Pancreas (tissue), 10 donors: ENCODE measurements at places on chromosomes 7 and 10. TPM values are rescaled to one million over a fixed set of nuclear protein-coding genes. Genes with fewer than 3 reads are reported as not detected.

ZNF727 gene
- 2.0 TPM for total RNA-seq

NCF1 gene
- not detected for total RNA-seq

STYXL1 gene
- 19.0 TPM for total RNA-seq

OR9A2 gene
- total RNA-seq, result not detected

FRG2B gene
- total RNA-seq, result not detected

BET1 gene
- 24.6 TPM for total RNA-seq

FKBP6 gene
- not detected for total RNA-seq

COL13A1 gene
- total RNA-seq, result 0.94 TPM

- DNase-seq, result no peak
Observed at GRCh38 chr10:3700531-3701076, 84.4 kb downstream of the KLF6 start.

- DNase-seq, result no peak
Observed at GRCh38 chr7:46363688-46364087, 442.6 kb upstream of the IGFBP3 start.

DNA sequence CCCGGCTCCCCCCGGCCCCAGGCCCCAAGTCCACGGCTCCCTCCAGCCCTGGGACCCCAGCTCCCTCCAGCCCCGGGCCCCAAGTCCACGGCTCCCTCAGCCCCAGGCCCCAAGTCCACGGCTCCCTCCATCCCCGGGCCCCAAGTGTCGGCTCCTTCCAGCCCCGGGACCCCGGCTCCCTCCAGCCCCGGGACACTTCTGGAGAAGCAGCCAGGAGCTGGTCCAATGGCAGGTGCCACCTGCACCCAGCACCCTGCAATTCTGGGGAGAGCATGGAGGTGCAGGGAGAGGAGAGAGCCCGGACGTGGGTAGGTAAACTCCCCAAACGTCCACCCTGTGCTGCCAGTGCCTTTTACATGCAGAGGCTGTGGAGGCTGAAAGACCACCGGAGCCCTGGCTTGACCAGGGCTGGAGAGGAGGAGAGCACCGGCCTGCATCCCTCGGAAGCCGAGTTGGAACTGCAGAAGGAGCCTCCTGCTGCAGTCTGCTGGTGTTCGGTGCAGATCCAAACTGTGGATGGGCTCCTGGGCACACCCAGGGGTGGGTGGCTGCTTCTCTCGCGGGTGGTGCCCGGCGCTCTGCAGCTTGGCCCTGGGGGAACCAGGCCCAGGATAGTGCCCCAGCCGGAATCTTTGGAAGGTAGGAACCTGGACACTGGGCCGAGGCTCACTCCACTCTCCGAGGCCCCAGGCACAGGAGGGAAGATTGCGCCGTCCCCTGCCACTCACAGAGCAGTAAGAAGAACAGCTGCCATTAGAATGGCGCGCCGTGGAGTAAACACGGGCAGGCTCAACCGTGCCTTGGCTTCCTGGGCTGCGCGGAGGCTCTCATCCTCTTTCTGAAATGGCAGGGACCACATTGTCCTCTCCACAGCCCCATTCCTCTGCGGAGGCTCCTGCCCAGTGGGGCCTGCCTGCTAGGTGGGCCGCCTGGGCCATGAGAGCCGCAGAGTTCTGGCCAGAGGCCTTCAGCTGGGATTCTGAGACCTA lies 14.7 kb downstream of the SHH start:
- DNase-seq, result no peak

DNA sequence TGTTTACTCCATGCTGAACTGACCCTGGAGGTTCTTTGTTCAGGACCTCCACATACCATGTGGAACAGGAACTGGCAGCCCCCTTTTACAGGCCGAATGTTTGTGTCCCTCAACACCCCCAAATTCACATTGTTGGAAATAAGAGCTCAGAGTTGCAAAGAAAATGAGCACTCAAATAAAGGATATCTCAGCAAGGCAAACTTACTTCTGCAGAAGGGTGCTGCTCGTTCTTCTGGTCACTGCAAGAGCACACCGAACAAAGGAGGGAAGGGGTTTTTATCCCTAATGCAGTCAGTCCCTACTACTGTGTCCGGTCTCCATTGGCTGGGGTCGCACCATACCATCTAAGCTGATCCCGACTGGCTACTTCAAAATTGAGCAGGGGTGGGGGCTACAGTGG lies 68.1 kb downstream of the PYROXD2 start:
- no peak for DNase-seq

GRCh38 chr7:6271694-6272440 lies 557 bp downstream of the CYTH3 start:
- DNase-seq, result peak; percentile 36

DNA sequence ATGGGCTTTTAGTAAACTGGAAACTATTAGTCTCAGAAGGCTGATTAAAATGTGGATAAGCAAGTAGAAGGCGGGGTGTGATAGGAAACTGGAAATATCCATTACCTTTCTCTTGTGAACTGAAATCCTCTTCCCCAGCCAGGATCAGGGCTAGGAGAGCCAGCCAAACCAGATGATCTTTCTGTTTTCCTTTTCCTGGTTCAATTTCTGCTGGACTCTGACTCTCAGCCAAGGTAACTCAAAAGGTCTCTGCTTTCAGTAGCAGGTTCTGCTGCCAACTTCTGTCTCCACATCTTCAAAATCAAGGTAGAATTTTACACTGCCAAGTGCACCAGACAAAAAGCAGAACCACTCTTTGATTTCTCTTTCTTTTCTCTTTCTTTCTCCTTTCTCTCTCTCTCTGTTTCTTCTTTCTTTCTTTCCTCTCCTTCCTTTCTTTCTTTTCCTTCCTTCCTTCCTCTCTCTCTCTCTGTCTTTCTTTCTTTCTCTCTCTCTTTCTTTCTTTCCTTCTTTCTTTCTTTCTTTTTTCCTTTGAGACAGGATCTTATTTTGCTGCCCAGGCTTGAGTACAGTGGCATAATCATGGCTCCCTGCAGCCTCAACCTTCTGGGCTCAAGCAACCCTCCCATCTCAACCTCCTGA lies 30.8 kb downstream of the OTUD1 start:
- DNase-seq, result no peak

DNA sequence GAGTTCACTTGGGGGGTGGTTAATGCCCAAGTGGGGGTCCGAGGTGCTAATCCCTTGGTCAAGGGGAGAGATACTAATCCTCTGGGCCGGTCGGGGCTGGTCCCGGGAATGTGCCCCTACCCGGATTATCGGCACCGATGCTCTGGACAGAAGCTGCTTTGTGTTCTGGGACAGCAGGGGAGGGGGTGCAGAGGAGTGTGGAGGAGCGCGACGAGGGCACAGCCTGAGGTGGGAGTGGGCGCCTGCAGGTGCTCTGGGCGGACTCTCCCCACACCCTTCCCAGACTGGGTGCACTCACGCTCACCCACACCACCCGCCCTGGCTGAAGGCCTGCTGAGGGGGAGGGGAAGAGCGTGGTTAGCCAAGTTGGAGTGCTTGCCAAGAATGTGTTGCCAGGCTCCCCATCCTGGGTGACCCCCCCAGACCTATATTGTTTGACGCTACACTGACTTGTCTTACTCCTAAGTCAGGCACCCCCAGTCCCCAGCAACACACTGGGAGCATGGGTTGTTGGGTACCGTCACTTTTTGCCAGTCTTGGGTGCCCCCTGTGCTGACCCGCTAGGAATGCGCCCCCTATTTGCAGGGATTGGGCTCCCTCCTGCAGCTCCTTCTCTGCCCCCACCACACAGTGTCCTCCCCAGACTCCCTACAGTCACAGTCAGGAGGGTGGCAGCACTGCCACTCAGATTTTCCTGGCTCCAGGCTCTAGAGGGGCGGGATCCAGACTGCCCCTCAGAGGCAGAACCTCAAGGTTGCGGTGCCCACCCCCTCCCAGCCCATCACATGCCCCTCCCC lies 1.2 kb downstream of the SLC4A2 start:
- peak; percentile 78 for DNase-seq

DNA sequence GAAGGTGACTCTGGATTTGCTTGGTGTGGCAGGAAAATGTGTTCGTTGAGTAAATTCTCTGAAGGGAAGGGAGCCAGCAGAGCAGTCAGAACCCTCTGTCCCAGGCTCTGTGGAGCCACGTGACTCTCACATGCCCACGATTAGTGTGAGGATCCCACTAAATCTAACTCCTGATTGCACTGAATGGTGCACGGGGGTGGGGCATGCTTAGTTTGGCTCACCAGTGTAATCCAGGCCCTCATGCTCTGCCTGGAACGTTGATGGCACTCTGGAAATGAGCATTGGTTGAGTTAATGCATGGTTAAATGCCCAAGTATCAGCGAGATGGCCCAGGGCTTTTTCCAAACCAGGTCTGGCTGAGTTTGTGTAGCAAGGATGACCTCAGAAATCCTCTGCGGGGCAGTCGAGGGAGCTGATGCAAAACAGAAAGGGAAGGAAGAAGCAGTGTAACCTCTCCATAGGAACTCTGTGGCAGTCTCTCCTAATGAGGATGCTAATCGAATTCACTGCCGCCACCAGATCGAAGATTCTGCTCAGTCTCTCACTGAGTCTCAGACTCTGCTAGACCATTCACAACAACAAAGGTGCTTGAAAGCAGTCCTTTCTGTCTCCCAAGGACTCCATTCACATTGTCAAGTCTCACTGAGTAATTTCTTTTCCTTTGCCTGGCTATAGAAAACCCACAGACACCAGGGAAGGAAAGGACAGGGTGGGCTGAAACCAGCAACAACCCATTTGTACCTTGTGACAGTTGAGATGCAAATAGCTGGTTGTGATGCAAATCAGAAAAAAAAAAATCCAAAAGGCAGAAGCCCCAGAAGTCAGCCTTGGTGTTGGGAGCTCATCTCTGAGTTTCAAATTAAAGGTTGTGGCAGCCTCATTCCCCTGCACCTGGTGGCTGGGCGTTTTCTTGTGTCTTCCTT lies 98.1 kb downstream of the C10orf105 start:
- no peak for DNase-seq

GRCh38 chr10:91596825-91597196 lies 36.1 kb downstream of the PPP1R3C start:
- DNase-seq, result no peak

DNA sequence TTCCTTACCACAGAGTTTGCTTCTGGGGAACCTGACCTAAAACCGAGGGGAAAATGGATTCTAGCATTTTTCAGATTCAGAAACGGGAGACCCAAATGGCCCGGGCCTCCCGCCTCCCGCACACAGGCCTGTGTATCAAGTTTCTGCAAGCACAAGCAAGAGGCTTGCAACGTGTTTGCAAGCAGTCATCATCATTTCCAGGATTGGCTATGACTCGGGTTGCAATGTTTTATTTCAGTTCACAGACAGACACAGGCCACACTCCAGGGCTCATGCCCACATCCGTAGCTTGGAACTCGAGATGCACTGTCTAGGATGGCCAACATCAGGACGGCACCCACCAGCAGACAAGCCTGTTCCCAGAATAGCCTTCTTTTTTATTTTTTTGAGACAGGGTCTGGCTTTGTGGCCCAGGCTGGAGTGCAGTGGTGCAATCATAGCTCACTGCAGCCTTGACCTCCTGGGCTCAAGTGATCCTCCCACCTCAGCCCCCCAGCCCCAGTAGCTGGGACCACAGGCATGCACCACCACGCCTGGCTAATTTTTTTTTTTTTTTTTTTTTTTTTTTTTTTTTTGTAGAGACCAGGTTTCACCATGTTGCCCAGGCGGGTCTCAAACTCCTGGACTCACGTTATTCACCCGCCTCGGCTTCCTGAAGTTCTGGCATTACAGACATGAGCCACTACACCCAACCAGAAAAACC lies 68.1 kb upstream of the FOXK1 start:
- no peak for DNase-seq

- DNase-seq, result no peak
Observed at GRCh38 chr7:13159467-13160184, 472.2 kb downstream of the ARL4A start.

DNA sequence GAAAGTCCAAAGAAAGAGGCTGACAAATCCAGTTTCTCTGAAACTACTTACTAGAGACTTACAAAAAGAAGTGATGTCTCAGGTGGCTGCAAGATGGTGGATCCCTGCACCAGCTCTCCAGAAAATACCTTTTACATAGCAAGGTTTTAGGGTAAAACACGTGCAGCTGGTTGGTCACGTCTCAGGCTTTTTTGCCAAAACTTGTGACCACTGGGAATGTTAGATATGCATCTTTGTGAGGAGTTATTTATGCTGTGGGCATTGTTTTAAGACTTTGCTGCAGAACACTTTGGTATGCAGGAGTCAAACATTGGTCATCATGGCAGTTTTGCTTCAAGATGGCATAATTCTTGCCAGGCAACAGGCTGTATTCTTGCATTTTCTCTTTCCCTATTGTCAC lies 1352.8 kb downstream of the REEP3 start:
- DNase-seq, result no peak

DNA sequence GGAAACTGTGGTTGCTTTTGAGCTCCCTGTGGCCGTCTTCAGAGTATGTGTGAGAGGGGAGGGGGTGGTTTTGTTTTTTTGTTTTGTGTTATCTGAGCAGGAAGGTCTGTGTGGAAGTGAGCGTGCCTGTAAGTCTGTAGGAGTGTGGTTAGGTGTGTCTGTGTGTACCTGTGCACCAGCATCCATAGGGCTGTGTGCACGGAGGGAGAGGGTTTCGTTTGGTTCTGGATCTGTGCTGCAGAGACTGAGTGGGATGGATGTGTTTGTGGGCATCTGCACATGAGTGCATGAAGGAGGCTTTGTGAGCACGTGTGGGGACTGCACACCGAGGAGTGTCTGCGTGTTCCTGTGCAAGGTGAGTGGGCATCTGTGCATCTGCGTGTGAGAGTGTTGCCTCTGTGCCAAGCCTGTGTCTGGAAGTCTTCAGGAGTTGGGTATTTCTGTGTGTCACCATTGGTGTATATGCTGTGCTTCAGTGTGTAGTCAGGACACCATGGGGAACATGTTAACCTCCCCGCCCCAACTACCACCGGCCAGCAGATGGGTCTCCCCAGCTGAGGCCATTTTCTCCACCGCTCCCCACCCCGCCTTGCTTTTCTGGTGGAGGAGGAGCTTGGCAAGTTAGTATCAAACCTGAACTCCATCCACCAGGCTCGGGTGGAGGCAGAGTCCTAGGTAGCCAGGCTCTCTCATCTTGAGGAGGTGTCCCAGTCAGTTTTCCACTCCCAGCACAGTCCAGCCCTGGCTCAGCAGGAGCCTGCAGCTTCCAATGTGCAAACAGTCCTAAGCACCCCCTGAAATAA lies 7.1 kb upstream of the TLX1 start:
- DNase-seq, result no peak

DNA sequence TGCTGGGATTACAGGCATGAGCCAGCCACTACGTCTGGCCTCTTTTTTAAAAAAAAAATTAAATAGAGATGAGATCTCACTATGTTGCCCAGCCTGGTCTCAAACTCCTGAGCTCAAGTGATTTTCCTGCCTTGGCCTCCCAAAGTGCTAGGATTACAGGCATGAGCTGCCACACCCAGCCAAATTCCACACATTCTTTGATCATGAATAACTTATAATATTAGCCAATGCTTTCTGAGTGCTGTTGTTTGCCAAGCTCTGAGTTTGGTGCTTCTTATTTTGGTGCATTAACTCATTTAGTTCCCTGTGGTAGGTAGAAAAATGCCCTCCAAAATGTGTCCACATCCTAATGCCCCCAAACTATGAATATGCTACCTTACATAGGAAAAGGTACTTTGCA lies 47.2 kb upstream of the MKI67 start:
- DNase-seq, result no peak

GRCh38 chr7:127794551-127794950 lies 142.6 kb downstream of the SND1 start:
- DNase-seq, result no peak
